ENCODE measurements at places on chromosomes 7 and 10.
A peak's percentile ranks its signal among the peaks of the same experiment; 100 is the strongest.

DNA sequence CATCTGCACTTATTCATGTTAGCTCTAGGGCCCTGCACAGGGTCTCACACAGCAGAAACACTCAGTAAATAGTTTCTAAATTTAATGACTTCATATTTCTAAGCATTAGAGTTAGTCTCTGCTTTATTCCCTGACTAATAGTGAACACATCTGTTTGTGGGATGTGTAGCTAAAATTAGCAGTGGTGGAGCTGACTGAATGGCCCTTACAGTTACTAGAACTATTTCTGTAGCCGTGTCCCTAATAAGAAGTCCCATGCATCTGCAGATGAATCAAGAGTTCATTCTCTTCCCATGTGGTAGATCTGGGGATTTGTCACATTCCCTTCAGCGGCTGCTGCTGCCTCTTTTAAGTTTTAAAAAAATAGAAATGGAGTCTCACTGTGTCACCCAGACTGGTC lies 11.7 kb downstream of the MAP3K8 start:
- no peak for DNase-seq

DNA sequence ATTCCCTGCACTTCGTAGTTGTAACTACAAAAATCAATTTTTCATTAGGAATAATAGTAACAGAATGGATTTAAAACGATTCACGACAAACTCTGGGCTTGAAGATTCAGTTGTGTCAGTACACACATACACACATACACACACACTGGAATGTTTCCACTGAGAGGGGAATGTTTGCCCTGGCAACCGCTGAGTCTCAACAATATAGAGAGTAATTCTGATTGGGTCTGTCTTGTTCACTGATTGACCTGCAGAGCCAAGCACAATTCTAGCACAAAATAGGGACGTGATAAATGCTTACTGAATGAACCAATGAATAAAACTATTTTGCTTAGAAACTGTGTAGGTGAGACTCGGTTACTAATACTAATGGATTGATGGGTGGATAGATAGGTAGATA lies 204.4 kb upstream of the CCDC6 start:
- no peak for DNase-seq

DNA sequence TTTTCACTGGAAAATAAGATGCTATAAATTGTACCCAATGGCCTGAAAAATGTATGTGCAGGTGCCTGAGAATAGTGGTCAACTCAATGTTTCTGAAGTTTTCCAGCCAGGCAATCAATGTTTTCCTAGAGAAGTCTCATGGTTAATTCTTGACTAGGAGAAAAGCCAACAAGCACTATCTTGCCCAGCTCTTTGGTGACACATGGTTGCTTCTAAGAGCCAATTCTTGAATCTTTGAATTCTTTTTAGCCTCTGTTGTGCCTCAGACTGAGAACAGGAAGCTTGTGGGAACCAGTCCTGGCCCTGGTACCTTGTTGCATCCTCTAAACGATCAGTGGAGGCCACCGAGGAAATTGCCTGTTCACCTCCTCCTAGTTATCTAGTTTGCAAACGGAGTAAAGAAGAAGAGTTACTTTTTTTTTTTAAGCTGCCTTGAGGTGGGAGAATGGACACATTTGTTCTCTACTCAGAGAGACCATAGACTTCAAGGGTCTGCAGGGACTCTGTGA lies 144.0 kb upstream of the MKLN1 start:
- DNase-seq = no peak

GRCh38 chr7:50446542-50446960 lies 3.6 kb downstream of the FIGNL1 start:
- no peak for DNase-seq

GRCh38 chr10:123808906-123809305 lies 82.7 kb downstream of the CPXM2 start:
- no peak for DNase-seq

DNA sequence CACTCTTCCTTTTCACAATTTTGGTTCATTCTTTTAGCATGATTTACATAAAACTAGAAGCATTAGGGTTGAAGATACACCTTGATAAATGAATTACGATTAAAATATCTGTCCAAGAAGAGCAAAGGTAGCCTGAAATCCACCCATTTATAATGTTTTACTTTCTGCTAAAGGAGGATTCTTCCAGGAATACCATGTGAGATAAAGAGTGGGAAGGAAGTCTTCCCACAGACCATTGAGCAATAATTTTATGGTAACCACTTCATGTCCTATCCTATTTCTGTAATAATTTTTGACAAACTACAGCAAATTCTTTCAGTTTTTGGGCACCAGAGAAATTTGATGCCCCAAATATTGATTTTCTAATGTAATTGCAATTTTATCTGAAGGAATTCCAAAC lies 150.6 kb upstream of the STEAP4 start:
- no peak for DNase-seq

DNA sequence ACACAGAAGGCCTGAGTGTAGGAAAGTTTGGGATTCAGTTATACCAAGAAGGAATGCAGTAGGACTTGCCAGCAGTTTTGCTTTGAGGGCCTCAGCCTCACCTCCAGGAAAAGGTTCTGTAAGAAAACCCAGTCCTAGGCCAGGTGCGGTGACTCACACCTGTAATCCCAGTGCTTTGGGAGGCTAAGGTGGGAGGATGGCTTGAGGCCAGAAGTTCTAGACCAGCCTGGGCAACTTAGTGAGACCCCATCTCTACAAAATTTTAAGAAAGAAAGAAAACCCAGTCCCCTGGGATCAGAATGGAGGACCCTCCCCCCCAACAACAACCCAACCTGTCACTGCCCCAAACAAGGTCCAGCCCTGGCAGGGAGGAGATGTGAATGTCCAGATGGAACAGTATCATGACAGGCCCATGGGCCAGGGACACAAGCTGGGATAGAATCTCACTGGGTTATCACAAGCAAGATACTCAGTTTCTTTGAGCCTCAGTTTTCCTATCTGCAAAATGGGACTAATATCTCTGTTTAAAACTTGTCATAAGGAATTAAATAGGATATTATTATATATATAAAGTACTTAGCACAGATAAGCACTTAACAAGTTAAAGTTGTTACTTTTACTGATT lies 68.7 kb downstream of the GTF2IRD1 start:
- DNase-seq = no peak

- no peak for DNase-seq
Observed at GRCh38 chr7:33156441-33156840, 27.1 kb downstream of the BBS9 start.

DNA sequence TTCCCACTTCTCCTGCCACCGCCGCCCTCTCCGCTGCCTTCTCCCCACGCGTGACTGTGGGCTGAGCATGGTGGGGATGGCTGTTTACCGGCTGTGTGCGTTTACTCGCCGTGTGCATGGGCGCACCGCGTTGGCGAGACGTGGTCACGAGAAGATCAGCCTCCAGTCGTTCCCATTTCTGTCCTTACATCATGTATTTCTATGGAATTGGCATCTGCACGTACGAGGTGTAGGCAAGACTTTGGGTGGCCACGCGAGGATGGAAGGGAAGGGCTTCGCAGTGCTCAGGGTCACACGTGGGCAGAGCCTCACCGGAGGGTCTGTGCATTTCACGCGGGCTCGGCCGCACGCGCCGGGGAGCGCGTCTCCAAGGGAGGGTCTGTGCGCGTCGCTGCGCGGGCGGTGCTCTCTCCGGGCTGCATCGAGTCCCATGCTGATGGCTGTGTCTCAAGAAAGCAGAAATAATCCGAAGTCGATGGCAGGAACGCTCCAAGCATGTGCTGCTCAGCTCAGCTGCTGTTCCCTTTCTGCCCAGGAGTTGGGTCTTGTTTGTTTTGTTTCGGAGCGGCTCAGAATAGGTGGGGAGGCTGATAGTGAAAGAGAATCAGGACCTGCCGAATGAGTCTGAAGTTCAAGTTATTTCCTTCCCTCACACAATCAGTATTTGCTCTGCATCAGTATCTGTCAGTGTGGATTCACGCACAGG lies 973 bp downstream of the CAMK1D start:
- DNase-seq = peak; percentile 73

DNA sequence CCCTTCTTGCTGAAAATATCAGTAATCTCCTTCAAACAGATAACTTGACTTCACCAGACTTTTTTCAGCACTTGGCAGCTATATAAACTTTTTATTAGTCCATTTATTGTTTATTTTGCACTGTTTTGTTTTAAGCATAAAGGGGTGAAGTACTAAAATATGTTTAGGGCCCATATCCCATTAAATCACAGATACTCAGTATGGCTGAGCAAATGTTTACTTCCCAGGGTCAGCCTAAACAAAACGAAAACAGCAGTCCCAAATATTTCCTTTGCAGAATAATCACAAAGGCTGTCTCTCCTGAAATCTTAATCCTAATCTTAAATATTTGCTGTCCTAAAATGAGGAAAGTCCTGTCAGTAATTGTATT lies 649.6 kb downstream of the TNS3 start:
- DNase-seq = no peak

DNA sequence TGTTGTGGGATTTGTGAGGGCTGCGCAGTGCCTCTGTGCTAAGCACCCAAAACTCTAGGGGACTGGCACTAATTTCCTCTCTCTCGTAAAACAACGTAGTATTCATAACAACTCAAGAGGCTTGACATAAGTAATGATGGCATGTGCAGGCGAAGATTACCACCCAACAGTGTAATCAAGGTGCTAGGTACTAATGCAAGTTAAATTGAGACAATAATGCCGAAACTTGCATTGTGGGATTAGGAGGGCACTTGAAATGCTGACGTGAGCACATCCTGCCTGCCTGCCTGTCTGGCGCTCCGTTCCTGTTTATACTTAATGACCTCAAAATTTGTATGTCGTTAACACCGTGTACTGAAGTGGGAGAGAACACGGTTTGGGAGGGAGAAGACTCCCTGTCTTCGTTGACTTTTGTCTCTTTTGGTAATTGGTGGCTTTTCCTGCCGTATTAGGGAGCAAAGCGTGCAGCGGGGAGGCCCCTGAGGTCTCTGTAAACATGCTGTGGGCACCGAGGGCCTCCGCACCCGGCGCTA lies 139.0 kb downstream of the MGMT start:
- no peak for DNase-seq

DNA sequence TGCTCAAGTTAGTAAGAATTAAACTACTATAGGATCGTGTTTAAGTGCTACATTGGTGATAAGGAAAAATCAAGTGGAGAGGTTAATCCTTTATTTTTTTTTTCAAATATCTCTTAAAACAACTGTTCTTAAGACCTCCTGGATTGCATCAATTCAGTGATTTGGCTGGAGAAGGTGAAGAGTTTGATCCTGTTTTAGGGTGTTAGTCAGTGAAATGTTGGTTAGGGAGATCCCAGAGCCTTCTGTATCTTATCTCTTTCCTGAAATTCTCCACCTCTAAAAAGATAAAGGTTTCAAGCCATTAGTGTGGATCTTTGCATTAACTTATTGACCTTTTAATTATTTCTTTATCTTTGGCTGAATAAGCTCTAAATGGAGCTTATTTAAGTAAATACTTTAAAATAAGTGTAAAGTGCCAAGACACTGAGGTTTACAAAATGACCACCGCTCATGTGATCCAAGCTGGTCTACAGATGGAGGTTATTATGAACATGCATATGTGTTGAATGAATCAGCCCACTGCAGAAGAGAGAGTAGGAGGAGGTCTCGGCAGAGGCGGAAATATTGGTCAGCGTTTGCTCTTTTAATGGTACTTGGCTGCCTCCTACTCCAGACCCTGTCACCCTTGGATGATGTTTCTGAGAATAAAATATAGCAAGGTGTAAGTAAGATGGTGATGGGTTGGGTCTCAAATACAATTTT lies 51.8 kb upstream of the BMPER start:
- DNase-seq = no peak

GRCh38 chr10:120403109-120403508 lies 53.9 kb upstream of the PLPP4 start:
- DNase-seq = no peak

DNA sequence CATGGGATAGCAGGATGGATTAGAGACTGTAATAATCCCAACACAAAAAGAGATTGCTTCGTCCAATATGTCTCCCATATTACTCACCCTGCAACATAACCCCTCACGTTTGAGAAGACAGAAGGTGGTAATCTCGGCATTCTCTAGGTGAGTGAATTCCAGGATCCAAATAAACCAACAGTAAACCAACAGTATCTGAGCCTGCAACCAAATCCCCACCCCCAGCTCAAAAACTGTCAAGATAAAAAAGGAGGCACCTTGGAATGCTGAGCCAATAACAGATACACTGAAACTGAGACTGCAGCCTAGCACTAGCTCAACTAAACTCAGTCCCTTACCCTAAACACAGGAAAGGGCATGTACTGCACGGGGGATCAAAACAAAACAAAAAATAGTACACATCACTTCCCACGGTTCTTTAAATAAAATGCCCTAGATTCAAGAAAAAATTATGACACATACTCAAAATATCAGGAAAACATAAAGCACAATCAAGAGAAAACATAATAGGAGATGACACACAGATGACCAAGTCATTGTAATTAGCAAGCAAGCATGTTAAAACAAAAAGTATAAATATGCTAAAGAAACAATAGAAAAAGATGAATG lies 28.0 kb downstream of the IPMK start:
- DNase-seq = no peak

GRCh38 chr7:138878856-138879255 lies 80.9 kb upstream of the ATP6V0A4 start:
- no peak for DNase-seq

GRCh38 chr10:130432271-130432670 lies 296.1 kb downstream of the GLRX3 start:
- DNase-seq = no peak

- DNase-seq = no peak
Observed at GRCh38 chr10:17101257-17101909, 28.2 kb downstream of the CUBN start.

- DNase-seq = no peak
Observed at GRCh38 chr10:45558425-45558824, 114.1 kb downstream of the ZFAND4 start.

GRCh38 chr10:653991-654646 lies 35.3 kb downstream of the DIP2C start:
- no peak for DNase-seq

DNA sequence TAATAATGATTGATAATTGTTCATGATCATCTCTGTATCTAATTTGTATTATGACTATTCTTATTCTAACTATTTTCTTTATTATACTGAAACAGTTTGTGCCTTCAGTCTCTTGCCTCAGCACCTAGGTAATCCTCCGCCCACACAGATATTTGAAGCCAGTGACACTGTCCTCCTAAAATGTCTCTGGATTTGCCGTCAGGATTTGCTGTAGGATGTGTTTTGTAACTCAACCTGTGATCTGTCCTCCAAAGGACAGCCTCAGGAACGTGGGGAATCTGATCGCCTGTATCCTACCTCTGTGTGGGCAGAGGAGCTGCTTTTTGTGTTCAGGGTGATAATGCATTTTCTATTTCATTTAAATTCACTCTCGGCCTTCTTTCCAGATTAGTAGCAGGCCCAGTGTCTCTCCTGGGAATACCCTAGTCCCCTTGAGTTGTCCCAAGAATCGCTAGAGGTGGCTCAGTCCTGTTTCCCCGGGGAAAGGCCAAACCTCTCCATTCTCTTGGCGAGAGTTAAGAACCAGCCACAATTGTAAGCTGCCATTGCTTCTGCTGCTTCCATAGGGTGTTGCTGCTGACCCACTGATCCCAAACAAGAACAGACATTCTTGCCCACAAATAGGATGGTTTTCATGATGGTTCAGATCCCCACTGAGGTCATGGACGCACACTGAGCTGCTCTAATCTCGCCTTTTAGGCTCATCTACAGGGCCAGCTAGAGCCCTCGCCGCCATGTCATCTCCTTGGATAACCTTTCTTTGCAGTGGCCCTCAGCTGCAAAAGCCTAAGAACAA lies 136.2 kb upstream of the KCNMA1 start:
- no peak for DNase-seq

GRCh38 chr10:126846959-126847358 lies 58.3 kb upstream of the DOCK1 start:
- DNase-seq = no peak
